ENCODE measurements at places on chromosomes 2 and 18. TPM values are rescaled to one million over a fixed set of nuclear protein-coding genes. Genes with fewer than 3 reads are reported as not detected.

OR6B2 gene
- not detected for total RNA-seq

FSHR gene
- total RNA-seq: 0.38 TPM

ACTG2 gene
- total RNA-seq: 540 TPM

NPHP1 gene
- 3.3 TPM for total RNA-seq

BCL11A gene
- total RNA-seq: 32.0 TPM

FBXO36 gene
- total RNA-seq: 1.9 TPM

FTCDNL1 gene
- total RNA-seq: 0.45 TPM

GPR17 gene
- 0.18 TPM for total RNA-seq

CIB4 gene
- not detected for total RNA-seq

AOX1 gene
- total RNA-seq: 3.4 TPM

SPATA3 gene
- total RNA-seq: not detected

PLGLB1 gene
- total RNA-seq: 0.59 TPM

SPEG gene
- total RNA-seq: 76.1 TPM

POTEI gene
- total RNA-seq: 0.50 TPM

LYPD1 gene
- total RNA-seq: 51.1 TPM

CHRNG gene
- total RNA-seq: not detected

CFAP210 gene
- not detected for total RNA-seq

ANKRD53 gene
- 0.94 TPM for total RNA-seq

TTC21B gene
- total RNA-seq: 11.4 TPM

EFR3B gene
- 13.3 TPM for total RNA-seq

PARD6G gene
- 26.9 TPM for total RNA-seq

SCN9A gene
- 7.8 TPM for total RNA-seq

TMEM237 gene
- 37.7 TPM for total RNA-seq

STPG4 gene
- total RNA-seq: 0.64 TPM

SAG gene
- total RNA-seq: not detected

PROC gene
- 1.5 TPM for total RNA-seq

NPC1 gene
- total RNA-seq: 42.4 TPM

CROCC2 gene
- total RNA-seq: not detected

UGT1A5 gene
- not detected for total RNA-seq

C1QL2 gene
- 0.20 TPM for total RNA-seq

RAPH1 gene
- 50.4 TPM for total RNA-seq
